Stimulated activated CD8-positive, alpha-beta memory T cell treated with anti-CD3 and anti-CD28 coated beads, Interleukin-15, amount 100 ng/mL, for 24 hours (primary cell): ENCODE measurements at places on chromosomes 7 and 10.

GRCh38 chr10:70586348-70586930 lies 16.1 kb downstream of the PRF1 start:
- DNase-seq, result no peak

DNA sequence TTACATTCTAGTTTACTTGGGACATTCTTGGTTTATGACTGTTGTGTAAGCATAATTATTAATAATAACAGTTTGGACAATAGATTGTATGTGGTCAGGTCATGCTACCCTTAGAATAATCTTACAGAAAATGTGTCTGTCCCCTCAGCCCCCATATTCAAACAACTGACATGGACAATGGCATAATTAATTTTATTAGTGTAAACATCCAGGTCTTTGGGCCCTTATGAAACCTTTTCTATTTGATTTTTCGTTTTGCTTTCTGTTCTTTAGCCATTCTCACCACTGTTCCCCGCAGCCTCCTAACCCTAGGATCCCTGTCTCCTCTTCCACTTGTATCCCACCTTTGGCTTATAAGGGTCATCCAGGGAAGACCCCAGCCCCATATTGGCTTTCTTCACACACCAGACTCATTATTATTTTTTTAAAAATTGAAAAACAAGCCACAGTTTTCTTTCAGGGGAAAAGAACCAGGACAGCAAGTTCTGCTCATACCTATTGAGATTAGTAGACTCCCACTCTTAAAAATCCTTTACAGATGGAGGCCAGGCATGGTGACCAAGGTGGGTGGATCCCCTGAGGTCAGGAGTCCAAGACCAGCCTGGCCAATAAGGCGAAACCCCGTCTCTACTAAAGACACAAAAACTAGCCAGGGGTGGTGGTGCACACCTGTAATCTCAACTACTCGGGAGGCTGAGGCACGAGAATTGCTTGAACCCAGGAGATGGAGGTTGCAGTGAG lies 11.5 kb downstream of the VIM start:
- DNase-seq, result no peak

DNA sequence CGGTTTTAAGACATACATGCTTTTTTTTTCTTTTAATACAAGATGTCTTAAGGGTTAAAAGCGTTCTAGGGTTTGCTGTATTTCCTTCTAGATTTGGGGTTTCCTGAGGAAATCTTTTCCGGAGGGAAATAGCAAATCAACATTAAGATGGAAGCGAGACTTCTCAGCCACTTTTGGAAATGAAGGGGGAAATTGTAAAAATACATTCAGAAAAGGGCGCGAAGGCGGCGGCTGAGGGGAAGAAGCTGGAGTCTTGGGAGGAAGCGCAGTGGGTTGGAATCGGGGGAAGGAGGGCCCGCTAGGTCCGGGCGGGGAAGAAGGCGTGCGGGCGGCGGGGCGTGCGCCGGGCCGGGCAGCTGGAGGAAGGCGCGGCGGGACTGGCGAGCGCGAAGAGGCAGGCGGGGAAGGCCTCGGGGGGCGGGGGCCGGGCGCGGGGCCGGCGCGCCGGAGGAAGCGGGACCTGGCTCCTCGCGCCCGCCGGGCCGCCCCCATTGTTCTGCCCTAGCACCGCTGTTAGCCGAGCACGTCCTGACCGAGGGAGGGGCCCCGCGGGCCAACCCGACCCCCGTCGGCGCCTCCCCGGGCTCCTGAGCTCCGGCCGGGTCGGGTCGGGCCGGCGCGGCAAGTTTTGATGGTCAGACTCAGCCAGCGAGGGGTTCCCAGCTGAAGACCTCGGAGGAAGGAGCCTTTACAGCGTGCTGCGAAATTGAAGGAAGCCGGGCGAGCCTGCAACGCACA lies 1.5 kb upstream of the SKIDA1 start:
- peak; percentile 26 for DNase-seq

DNA sequence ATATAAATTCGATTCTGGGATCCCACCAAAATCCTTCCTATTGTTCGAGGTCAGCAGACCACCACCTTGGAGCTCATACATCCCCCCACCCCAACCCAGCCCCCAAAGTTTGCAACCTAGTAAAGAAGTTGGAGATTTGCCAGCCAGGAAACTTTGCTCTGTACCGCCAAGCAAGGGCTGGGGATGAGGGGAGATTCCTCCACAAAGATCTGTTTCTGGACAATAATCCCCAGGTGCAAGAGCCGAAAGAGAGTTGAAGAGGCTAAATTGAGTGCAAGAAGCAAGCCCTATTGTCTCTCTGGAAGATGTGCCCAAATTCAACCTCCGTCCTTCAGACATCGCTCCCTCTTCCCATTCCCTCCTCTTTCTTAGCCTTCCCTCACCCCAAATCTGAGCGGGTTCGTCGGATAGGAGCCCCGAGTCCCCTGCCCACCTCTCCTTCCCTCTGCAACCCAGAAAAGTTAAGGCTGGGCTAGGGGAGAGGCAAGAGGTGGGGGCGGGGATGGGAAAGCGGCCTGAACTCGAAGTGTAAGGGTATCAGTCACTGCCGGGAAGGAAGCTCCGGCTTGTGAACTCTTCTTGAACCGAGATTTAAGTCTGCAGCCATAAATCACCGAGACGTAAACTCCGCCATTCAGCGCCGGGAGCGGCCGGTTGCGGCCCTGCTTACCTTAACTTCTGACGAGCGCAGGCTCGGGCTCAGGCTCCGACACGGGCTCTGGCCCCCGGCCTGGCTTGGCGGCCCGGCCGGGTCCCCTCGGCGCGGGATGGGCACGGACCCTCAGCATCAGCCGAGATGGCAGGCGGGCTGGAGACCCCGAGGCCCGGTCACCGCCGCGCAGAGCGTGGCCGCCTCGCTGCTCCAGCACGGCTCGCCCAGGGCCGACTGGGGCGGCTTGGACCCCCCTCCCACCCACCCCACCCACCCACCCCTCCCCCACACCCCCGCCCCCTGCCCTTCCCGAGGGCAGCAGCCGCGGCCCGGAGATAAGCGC lies 10.8 kb upstream of the HOXA2 start:
- DNase-seq, result no peak

DNA sequence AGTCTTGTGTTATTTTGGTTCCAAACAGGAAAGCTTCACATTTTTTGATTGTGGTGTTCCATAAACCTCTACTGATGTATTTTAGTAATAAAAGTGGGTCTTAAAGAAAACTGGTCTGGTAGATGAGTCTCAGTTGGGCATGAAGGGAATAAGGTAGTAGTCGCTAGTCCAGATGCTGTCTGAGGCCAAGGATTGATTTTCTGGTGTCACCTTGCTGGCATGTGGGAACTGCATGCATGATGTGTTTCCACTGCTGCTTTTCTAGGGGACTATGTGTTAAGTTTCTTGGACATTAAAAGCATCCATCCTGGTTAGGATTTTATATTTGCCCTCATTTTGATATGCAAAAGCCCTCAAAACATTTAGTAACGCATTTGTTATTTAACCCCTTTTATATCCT lies 123.7 kb upstream of the GJD4 start:
- no peak for DNase-seq

DNA sequence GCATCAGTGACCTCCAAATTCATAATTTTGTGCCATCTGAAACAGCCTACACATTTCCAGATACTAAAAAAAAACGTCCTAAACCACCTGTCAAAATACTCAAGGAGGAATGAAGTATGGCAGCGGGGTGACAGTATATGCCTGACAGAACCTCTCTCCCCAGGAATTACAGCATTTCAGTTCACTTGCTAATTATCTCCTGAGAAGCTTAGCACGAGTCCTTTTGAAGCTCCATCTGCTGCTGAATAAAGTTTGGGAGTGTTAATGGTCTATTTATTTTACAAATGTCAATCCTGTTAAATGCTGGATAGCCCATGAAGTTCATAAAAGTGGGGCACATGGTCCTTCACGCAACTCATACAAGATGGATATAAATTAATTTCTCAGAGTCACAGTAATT lies 29.4 kb upstream of the ANLN start:
- DNase-seq, result no peak

DNA sequence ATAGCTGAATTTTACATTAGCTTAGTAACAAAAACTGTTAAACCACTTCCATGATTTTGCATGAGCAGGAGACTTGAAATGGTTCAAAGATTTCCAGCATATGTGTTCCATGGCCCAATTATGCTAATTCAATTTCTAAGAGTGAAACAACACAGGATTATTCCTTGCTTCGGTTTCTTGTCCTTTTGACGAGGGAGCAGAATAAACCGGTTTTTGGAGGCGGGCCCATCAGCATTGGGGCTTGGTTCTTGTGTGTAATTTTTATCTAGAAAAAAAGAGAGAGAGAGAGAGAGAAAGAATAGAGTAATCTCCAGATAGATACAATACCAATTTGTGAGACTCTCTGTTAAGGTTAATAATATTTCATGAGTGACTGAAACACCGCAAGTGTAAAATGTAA lies 159.5 kb upstream of the ETV1 start:
- no peak for DNase-seq

- DNase-seq, result no peak
These were observed 11.0 kb downstream of the MYOF start for GRCh38 chr10:93471110-93471651.

DNA sequence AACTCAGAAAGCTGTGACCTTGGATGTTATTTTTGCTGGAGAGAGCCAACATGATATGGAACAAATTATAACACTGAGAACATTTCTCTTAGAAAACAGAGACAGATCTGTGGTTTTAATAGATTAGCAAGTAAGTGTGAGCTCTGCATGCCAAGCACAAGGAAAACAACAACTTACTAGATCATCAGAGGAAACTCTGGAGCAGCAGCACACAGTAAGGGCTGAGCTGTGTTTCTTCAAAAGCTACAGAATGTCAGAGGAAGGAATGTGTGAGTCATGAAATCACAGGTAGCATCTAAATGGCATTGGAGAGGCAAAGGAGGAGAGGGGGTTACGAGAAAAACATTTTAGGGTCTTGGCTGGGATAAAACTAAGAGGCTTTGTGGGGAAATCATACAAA lies 283.4 kb upstream of the FZD8 start:
- DNase-seq, result no peak

- no peak for DNase-seq
These were observed 211.7 kb upstream of the NFE2L3 start for GRCh38 chr7:25940086-25940906.

DNA sequence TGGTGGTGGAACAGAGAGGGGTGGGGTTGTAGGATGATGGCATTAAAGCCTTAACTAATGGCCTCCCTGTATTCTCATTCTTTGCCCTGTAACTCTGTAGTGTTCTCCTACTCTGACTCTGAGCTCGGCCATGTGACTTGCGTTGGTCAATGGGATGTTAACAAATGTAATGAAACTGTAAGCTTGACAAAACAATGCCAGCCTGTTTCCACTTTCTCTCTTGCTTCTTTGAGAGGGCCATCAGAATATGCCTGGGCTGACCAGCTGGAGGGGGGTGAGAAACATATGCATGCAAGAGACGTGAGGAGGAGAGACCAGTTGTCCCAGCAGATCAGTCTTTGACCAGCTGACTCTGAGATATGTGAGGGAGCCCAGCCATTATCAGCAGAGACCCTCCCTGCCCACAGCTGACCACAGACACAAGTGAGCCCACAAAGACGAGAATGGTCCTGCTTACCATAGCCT lies 100.6 kb downstream of the ICA1 start:
- no peak for DNase-seq
